ENCODE measurements at places on chromosomes 13 and 19.

- peak; percentile 86 for DNase-seq
Measured at GRCh38 chr19:4815426-4816201, 15.9 kb downstream of the TICAM1 start.

- no peak for DNase-seq
Measured at GRCh38 chr13:19927117-19927748, 31.3 kb upstream of the ZMYM2 start.

GRCh38 chr13:57346786-57347185 lies 179.8 kb downstream of the PRR20E start:
- DNase-seq: no peak

GRCh38 chr19:27751044-27751391 lies 1461.9 kb downstream of the UQCRFS1 start:
- DNase-seq: no peak

- DNase-seq: no peak
Measured at GRCh38 chr13:44373601-44374347, at the start of gene SERP2. SERP2 (plus strand) TSS chr13:44373824; CDS start chr13:44374026, 202 bp downstream.

DNA sequence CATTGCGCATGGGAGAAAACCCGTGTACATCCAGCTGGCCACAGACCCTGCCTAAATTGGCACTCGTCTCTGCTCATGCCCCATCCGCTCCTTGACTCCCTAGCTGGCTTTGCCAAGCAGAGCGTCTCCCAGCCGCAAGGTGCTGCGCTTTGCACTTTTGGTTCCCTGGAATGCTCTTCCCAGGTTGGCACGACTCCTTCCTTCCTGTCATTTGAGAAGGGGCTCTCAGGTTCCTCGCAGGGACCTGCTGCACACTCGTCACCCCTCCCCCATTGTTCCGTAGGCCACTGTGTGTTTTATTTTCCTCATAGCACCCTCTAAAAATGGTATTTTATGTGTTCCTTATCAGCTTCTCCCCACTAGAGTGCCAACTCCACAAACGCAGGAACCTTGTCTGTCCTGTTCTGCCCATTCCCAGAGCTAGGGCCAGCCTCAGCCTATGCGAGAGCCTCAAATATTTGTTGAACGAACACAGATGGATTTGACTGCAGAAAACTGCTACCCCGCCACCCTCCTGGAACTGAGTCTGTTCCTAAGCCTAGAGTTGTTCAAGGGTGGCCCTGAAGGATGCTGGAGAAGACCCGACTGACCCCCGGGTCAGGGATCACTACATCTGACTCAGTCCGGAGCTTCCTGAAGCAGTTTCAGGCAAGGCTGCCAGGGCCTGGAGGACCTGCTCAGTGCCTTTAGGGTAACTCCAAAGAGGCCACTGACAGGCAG lies 8.4 kb upstream of the CEBPA start:
- DNase-seq: no peak

- peak; percentile 73 for DNase-seq
Measured at GRCh38 chr19:6654347-6655310, 15.3 kb downstream of the TNFSF14 start.

DNA sequence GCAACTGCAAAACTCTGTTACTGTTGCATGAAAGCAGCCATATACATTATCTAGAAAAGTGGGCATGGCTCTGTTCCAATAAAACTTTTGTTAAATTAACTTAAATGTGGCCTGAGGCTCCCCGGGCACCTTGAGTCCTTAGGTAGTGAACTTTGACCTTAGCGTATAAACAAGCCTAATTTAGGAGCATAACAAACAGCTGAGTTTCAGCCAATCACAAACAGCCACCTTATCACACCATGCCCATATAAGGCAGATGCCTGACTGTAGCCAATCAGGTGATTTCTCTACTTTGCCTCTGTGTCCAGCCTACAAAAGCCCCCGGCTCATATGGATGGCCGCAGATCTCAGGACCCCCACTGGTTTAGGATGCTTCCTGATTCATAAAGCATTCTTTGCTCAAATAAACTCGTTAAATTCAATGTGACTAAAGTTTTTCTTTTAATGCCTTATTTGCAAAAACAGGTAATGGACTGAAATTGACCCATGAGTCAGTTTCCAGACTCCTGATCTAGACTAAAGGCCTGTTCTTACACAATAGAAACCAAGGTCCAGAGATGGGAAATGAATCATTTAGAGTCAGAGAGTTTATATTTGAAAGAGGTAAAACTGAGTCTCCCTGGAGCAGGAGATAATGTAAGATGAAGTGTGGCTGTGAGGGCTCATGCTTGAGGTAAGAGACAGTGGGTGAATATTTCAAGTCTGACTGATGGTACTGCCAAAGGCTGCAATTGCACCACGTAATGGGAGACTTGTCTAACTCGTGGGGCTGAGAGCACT lies 130.2 kb downstream of the FGF9 start:
- no peak for DNase-seq

GRCh38 chr13:91154558-91155353 lies 192.7 kb upstream of the MIR17HG start:
- no peak for DNase-seq

- DNase-seq: no peak
Measured at GRCh38 chr13:48319531-48320398, 16.2 kb downstream of the RB1 start.

GRCh38 chr19:56668676-56669075 lies 2.9 kb downstream of the ZNF835 start:
- DNase-seq: no peak

GRCh38 chr13:78443839-78444238 lies 159.5 kb downstream of the POU4F1 start:
- DNase-seq: no peak

DNA sequence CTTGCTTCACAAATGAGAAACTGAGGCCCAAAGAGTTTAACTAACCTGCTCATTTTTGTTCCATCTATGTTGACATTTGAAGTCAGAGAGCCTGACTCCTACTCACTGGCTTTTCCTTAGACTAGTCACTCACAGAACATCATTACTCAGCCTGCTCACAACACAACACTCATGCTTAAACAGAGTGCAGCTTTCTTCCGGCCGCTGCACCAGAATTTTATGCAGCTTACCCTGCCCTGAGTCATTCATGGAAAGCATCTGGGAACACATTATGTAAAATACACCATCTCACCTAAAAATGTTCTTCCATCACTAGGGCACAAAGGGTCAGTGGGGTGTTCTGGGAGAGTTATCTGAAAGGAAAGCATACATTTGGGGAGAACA lies 303.4 kb downstream of the SPRY2 start:
- DNase-seq: no peak

DNA sequence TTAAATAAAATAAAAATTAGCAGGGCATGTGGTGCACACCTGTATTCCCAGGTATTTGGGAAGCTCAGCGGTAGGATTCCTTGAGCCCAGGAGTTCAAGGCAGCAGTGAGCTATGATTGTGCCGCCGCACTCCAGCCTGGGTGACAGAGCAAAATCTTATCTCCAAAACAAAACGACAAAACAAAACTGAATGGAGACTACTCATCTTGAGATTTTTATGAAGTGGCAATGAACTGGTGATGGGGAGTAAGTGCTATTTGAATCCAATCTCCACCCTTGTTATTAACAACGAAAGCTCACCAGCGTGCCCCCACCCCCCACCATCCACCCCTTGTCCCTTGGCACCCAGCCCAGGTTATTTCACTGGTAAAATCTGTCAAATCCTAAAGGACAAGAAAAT lies 45.2 kb upstream of the URI1 start:
- no peak for DNase-seq

DNA sequence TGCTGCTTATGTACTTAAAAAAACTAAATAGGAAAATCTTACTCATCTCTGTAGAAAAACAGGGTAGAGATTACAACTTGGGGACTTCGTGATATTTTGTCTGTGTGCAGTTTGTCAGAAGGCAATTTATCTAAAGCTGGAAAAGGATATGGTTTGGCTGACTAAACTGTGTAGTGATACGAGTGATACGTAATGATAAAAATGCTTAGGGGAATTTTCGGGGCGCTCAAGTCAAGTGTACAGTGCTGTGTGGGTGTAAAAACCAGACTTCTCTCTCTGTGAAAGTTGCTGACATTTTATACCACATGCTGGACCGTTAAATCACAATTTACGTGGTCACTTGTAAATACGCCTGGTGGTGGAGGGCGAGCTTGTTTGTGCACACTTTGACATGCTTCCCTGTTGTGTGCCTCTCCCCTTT lies 221.7 kb downstream of the KCNRG start:
- peak; percentile 65 for DNase-seq

GRCh38 chr19:9865732-9866501 lies 30.8 kb downstream of the PIN1 start:
- DNase-seq: peak; percentile 19

GRCh38 chr13:43516401-43516833 lies 270.4 kb downstream of the ENOX1 start:
- DNase-seq: no peak

GRCh38 chr13:23922005-23922932 lies 25.0 kb upstream of the C1QTNF9B start:
- no peak for DNase-seq

- DNase-seq: no peak
Measured at GRCh38 chr13:49638030-49638743, 9.9 kb downstream of the ARL11 start.

DNA sequence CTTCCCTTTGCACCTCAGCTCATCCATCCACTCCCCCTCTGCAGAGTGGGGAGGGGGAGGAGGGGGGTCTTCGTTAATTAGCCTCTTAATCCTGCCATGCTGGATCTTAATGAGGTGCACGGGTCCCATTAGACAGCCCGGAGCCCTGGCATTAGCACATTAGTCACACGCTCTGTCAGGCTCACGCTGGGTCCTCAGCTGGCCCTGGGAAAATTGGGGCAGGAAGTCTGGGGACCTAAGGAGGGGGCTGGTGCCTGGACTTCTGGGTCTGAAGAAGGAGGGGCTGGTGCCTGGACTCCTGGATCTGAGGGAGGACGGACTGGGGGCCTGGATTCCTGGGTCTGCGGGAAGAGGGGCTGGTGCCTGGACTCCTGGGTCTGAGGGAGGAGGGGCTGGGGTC lies 444 bp upstream of the NCCRP1 start:
- no peak for DNase-seq

GRCh38 chr13:97429681-97430081 lies 4.3 kb upstream of the RAP2A start:
- no peak for DNase-seq

DNA sequence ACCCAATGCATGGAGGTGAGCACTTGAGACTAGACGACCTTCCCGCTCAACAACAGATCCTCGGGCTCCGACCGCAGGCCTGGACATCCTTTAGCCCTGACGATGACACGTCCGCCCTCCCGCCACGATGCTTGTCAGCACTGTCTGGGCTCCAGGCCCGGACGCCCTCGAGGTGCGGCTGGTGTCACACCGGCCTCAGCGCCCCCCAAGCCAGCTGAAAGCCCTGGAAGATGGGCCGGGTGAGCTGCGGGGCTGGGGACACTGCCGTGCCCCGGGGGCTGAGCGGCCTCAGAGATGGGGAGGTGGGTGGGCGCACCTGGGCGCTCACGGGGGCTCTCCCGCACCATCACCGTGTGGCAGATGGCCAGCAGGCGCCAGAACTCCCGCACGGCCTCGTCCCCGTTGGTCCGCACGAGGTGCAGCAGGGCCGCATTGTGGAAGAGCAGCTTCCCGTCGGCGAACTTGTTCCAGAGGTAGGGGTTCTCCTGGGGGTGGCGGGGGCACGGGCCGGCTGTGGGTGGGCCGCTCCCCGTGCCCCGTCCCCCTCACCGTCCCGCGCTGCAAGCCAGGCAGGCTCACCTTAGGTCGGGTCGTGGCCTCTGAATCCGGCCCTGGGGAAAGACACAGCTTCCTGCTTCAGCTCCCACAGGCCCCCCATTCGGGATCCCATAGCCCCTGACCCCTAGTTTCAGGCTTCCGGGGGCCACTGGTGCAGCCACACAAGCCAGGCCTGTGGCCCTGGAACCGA lies 15.5 kb downstream of the ATP8B3 start:
- DNase-seq: no peak

DNA sequence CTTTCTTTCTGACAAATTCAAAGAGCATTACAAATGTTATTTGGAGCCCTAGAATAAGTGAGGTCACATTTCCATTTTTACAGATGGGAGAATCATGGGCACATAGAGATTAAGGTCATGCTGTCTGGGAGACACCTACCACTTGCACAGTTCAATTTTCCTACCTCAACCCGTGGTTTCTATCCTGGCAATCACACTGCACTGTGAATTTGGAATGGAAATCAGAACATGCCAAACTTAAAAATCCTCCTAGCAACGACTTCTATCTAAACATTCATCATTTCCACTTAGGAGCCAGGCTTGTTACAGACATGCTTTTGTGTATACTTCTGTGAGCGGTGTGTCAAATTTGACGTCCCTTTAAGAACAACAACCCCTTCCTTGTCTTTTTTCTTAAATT lies 251.5 kb downstream of the DNAJC15 start:
- no peak for DNase-seq

GRCh38 chr19:45767881-45768654 lies 984 bp downstream of the SIX5 start:
- DNase-seq: no peak

DNA sequence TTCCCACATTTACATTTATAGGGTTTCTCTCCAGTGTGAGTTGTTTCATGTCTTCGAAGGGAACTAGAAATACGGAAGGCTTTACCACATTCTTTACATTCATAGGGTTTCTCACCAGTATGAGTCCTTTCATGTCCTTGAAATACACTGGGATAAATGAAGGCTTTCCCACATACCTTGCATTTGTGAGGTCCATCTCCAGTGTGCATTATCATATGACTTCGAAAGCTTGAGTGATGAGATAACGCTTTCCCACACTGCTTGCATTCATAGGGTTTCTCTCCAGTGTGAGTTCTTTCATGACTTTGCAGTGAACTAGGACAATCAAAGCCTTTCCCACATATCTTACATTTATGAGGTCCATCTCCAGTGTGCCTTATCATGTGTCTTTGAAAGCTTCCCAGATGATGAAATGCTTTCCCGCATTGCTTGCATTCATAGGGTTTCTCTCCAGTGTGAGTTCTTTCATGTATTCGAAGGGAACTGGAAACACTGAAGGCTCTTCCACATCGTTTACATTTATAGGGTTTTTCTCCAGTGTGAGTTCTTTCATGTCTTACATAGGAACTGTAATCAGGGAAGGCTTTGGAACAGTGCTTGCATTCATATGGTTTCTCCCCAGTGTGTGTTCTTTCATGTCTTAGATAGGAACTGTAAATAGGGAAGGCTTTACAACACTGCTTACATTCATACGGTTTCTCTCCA lies 15.1 kb downstream of the ZNF442 start:
- DNase-seq: no peak

DNA sequence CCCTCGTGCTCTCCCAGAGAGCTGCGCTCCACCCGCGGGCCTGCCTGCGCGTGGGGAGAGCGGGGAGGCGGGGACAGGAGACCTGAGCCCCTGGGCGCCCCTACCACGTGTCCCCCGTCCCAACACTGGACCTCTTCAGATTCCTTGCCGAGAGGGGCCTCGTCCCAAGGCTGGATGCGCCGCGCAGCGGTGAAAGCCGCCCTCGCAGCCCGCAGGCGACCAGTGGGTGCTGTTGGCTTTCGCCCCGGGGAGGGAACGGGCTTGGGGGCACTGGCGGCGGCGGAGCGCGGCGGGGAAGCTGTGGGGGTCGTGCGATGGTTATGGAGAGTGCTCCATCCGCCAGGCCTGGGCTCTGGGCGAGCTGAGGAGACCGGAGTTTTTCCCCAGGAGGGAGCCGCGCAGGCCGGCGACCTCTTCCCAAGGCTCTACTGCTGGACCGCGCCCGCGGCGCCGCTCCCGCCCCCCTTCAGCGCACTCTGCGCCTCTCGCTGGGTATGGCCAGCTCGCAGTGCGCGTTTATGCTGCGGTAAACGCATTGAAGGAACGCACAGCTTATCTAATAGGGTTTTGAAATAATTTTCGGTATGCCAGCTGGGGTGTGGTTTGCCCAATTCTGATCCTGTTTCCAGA lies 17.2 kb upstream of the RNF17 start:
- DNase-seq: no peak

- peak; percentile 73 for DNase-seq
Measured at GRCh38 chr19:48419158-48419920, 25.9 kb downstream of the GRIN2D start.

GRCh38 chr13:36910545-36910944 lies 9.5 kb downstream of the SMAD9 start:
- DNase-seq: no peak
